ENCODE measurements at places on chromosomes 4 and X.

DNA sequence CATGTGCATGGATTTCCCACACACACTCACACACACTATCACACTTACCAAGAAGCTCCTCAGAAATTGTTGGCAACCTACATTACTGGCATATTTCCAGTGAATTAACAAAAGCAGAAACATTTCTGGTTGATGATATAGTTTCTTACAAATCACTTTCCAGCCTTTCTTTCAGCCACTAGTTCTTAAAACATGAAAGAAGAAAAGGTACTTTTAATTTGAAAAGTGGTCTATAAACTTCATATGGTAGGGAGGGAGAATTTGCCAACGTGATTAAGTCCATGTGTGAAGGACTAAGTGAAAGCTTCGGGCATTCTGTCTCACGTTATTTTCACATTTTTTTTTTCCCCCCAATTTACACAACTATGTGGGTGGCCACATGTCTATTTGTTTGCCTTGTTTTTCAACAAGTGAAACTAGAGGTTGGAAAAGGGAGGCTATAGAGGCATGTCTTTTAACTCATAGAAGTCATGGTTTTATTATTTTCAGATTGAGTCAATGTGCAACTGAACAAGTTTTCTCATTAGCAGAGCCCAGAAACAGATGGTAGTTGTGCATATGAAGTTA is 832.1 kb upstream of the INTU start:
- DNase-seq = no peak

GRCh38 chr4:75248770-75249407 is 265.3 kb downstream of the RCHY1 start:
- DNase-seq = peak; percentile 17

GRCh38 chrX:132022198-132022966 is 720 bp upstream of the STK26 start:
- no peak for DNase-seq

GRCh38 chr4:8218371-8219031 is 19.4 kb downstream of the SH3TC1 start:
- DNase-seq = no peak

Measured in endothelial cell (in vitro differentiated cells).